ENCODE measurements at places on chromosomes 1 and 21.

DNA sequence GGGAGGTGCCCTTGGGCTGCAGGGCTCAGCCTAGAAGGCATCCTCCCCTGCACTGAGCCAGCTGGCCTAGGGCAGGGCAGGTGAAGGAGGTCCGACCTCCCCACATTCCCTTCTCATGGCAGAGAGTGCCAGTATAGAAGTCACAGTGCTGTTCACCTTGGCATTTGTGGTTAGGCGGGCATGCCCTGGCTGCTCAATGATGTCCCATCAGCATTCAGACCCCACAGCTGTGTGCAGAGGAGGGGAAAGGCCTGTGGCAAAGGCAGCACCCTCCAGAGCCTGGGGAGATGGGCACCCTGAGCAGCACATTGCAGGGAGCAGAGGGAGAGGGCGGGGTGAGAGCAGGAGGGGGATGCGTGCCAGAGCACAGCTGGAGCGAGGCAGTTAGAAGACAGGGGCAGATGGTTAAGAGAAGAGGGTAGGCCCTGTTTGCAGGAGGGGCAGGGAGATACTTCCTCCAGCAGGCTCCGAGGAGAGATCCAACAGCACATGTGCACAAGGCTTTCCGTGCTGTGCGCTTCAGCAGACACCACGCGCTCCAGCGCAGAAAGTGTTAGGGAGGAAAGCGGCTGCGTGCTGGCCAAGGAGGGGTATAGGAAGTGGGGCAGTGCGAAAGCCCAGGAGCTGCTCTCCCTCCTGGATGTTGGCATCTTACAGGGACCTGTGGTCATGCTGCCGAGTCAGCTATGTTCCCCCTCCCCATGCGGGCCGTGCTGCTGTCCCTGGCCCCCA, 43.7 kb upstream of the COL6A1 start:
- DNase-seq, result no peak

DNA sequence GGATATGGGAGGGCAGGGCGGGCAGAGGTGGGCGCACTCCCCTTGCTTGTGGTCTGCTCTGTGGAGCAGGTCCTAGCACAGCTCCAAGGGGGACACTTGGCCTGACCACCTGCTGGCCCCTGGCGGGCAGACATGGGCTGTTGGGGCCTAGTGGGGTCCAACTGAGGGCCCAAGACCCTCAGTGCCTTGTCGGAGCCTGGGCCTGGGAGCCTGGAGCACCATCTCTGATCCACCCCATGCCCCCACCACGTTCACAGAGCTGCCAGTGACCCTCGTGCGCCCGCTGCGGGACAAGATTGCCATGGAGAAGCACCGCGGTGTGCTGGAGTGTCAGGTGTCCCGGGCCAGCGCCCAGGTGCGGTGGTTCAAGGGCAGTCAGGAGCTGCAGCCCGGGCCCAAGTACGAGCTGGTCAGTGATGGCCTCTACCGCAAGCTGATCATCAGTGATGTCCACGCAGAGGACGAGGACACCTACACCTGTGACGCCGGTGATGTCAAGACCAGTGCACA, 70.6 kb downstream of the OBSCN start:
- DNase-seq, result no peak

- no peak for DNase-seq
These were observed 20.0 kb downstream of the RRP1 start for GRCh38 chr21:43809346-43809799.

DNA sequence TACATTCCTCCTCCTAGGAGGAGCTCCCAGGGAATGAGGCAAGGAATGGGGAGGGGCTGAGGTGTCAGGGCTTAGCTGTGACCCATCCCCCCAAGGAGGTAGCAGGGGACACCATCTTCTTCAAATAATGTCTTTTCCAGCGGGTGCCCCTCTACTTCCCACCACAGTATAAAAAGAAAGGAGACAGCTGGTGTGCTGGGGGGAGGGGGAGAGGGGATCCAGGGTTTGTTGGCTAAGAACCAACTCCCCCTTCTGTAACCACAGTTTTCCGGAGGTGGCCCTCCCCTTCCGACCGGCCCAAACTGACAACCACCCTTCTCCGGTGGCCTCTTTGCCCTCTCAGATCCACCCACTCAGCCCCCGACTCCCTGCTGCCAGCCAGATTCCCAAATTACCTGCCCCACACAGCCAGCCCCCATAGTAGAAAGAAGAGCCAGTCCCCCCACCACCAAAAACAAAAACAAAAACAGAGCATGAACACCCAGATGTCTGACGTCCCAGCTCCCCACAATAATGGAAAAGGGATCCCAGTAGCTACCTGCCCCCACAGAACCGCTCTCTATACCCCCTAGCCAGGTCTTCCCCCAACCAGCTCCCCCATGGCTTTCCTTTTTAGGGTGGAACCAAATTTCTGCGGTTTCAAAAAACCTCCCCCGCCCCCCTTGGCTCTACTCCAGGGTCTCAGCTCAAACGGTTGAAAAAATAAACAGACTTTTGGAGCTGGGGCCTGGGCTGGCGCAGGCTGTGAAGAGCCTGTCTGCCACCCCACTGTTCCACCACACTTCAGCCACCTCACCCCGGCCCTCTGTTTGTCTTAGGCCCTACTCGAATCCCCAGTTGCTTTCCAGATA, 2.1 kb downstream of the ARHGEF2 start:
- no peak for DNase-seq

GRCh38 chr1:109827986-109828385, 64.3 kb upstream of the EPS8L3 start:
- no peak for DNase-seq

GRCh38 chr21:33901412-33902288, 14.0 kb downstream of the ATP5PO start:
- DNase-seq, result no peak

DNA sequence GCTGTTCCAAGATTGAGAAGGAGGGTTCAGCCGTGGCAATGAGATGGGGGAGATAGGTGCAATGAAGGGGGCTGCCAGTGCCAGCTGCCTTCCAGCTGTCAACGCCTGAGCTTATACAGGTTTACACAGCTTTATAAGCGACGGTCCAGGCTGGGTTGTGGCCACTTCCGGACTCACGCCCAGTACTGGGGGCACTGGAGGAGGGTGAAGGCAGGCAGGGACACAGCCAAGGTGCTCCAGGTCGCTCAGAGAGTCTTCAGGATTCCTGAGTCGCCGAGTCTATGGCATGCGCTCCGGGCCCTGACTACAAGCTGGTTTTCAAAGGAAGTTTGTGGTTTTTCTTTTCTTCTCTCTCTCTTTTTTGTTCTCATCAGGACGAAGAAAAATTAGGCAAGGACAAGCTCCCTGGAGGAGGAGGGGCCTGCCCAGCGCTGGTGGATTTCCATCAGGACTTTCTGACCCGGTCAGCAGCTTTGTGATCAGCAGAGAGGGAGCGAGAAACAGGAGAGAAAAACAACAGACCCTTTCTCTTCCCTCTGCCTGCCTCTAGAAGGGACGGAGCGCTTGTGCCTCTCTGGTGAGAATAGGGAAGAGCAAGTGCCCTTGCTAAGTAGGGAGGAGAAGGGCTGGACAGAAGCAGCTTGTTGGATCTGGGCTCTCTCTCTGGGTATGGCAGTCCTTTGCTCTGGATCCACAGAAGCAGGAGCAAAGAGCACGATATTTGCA, at the start of gene MINDY1:
MINDY1 (minus strand) TSS at position 576 of the 726 bp plus-strand sequence. CDS start 4,285 bp downstream, outside the sequence.
- no peak for DNase-seq

GRCh38 chr1:240074422-240074821, 17.3 kb upstream of the FMN2 start:
- no peak for DNase-seq

GRCh38 chr1:222926566-222926965, 111.7 kb downstream of the DISP1 start:
- no peak for DNase-seq

- no peak for DNase-seq
These were observed at the start of gene MATN1 for GRCh38 chr1:30723331-30723755. Gene MATN1 (minus strand): TSS chr1:30723585. CDS start chr1:30723551, 34 bp downstream.

DNA sequence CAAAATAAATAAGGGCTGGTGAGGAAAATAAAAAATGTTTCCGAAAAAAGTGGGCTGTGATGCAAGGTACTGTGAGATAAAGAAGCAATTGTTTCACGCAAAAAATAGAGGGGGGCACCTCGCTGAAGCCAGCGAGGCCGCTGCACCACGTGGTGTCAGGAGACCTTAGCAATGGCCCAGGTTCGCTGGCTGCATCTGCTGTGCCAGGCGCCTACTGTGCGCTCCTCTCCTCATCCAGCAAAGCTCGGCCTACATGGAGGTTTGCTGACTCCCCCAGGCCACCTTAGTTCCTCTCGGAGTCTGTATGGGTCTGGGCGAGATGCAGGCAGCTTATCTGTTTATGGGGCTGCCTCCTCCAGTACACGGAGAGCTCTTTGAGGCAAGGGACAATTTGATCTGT, 119.6 kb downstream of the NR5A2 start:
- DNase-seq, result no peak

- DNase-seq, result no peak
These were observed 38.5 kb upstream of the ETV3 start for GRCh38 chr1:157176591-157177121.

- DNase-seq, result no peak
These were observed 6.1 kb downstream of the ZNF692 start for GRCh38 chr1:248852481-248853405.

GRCh38 chr1:97560714-97561113, 360.1 kb downstream of the DPYD start:
- no peak for DNase-seq

DNA sequence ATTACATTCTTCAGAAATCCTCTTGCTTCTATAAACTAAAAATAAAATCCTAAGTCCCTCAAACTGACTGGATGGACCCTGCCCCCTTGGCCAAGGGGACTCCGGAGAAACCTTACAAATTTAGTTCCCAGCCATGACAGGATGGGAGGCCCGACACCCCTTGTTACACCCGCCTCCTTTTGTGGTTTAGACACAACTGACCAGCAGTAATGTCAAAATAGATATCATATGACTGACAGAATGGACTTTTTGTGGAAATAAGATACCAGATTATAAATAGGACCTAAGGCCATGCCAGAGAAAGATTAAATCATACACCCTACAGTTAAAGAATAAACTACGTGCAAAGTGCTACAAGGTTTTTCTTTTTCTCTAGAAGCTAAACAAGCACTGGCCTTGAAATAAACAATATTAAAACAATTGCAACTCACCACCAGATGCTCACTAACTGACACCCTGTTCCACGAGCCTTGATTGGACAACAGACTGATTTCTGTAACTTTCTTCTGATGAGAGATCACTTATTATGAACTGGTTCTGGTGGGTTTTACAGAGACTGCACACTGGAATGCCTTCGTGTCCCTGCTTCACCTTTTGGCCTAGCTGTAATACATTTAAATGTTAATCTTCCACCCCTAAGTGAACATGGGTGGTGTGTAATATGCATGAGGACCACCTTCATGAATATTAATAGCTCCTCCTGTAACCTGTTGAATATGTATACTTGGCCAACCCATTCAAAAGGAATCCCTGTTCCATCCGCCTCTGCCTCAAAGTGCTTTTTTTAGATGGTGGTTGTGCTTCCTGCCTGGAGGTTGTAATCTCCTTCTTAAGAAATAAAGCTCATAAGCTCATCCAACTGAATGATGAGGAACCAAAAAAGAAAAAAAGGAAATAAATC, 99.6 kb downstream of the ODF2L start:
- no peak for DNase-seq

DNA sequence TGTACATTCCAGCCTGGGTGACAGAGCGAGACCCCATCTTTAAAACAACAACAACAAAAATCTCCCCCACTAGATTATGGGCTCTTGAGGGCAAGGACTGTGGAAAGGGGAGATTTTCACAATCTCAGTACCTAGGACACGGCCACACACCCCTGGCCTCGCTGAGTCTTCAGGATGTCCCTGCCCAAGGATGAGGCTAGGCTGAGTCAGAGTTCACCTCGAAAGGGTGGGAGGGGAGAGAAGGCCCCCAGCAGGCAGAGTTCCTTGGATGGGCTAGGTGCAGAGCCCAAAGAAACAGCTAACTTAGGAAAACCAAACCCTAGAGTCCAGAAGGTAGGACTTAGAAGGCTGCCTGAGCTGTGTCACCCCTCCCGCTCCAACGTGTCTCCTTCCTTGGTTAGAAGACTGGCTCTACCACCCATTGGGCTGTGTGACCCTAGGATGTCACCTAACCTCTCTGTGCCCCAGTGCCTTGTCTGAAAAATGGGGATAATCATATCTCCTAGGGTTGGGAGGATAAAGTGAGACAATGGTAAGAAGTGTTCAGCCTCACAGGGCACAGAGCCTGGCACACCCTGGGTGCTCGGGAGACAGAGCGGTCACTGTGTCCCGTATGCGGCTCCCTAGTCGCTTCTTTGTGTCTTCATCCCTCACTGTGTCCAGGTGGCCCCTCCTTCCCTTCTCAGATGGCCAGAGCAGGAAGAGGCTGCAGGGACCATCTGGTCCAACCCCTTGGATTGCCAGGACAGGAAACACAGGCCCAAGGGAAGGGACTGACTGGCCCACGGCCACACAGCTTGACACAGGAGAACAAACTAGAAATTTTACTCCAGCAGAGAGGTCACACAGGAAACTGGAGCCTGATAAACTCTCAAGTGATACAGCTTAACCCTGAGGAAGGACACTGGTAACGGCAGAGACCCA, 11.2 kb downstream of the TRIM62 start:
- DNase-seq, result no peak

- no peak for DNase-seq
These were observed 690 bp downstream of the B3GALNT2 start for GRCh38 chr1:235503403-235504121.

DNA sequence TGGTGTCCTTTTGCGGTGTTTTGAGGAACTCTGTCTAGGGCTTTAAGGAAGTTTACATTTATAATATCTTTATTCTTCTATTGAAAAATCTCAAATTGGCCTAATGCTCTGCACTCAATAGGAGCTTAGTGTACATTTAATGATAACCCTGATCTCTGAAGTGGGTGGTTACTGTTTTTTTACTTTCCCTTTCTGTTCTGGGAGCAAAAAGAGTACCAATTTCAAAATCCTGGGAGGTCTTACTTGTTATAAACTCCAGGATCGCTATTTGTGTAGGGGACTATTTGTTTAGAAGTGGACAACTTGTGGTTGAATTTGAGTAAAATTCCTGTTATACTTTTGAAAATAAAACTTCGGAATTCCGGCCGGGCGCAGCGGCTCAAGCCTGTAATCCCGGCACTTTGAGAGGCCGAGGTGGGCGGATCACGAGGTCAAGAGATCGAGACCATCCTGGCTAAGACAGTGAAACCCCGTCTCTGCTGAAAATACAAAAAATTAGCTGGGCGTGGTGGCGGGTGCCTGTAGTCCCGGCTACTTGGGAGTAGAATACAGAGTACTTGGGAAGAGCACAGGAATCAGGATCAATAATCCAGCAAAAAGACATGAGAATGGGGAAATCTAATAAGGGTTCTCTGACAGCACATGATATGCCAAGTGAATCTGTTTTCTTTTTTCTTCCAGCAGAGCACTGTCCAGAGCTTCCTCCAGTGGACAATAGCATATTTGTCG, 1.1 kb downstream of the C4BPB start:
- DNase-seq, result no peak

- no peak for DNase-seq
These were observed 7.5 kb downstream of the PTPRU start for GRCh38 chr1:29243871-29244200.
